SHP77 (cell line): ENCODE measurements at places on chromosomes 2 and 18.

GRCh38 chr2:200223205-200223784 is 83.2 kb upstream of the SPATS2L start:
- no peak for DNase-seq

DNA sequence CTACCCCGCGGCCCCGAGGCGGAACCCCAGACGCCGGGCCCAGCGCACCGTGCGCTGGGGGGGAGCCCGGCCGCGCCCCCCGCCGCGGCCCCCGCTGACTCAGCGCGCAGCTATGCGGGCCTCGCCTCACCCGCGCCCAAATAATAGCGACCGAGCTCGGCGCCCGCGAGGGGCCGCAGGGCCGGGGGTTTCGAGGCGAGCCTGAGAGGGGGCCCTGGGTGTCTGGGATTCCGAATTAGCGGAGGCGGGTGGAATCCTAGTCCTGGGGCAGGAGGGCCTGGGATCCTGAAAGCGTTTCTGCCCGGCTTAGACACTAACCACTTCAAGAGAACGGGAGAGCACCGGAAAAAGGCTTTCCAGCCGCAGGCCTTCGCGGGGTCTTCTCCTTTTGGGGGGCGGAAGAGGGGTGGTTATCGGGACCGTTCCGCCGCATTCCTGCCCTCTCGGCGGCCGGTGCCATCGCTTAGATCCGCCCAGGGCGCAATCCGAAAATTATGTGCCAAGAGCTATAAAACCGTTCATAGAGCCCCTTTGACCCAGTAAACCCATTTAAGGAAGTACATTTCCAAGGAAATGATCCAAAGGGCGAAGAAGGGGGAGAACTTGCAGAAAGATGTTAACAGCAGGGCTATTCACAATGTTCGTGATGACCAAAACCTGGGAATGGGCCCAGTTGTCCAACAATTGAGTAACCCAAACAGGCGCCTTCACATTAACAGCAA is 681 bp upstream of the ROCK2 start:
- DNase-seq, result no peak

DNA sequence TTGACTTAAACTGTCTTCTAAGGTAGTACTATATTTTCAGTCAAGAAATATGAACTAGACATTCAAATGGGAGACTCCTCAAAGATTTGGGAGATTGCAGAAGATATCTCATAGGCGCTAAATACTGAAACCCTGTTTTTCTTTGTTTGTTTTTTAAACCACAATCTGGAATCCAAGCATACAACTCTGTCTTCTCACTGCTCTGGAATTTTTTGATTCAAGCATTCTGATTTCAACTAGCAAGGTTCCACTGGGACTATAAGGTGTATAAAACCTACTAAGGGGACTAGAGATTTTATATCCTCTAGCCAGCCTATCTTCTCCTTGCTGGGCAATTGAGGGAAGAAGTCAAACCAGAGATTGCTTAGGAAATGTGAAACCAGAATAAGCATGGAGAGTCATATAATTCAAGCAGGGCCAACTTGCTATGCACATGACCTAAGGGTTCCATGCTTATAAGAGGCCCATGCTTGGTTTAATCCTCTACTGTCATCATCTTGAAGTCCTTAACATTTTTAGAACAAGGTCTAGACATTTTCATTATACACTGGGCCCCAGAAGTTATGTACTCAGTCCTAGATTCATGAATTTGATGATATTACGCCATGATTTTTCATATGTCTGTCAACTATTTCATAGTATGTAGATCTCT is 405.5 kb downstream of the PARD3B start:
- DNase-seq, result no peak

DNA sequence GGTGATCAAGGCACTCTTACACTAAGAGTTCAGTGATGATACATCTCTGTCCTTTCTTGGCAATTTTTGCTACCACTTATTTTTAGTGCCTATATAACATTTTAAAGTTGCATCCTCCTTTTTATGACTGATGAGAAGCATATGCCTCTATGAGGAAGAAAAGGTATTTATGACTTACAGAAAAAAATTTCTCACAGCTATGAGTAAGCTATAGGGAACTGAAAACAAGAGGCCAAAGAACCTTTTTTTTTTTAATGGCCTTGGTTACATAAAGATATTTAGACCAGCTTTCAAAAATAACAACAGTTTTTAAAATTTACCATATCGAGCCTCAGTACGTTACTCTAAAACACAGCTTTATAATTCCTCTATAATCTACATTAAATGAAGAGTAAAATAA is 21.3 kb downstream of the MBD5 start:
- DNase-seq, result no peak

GRCh38 chr18:46281185-46282176 is 177.3 kb downstream of the HAUS1 start:
- DNase-seq, result peak; percentile 64

DNA sequence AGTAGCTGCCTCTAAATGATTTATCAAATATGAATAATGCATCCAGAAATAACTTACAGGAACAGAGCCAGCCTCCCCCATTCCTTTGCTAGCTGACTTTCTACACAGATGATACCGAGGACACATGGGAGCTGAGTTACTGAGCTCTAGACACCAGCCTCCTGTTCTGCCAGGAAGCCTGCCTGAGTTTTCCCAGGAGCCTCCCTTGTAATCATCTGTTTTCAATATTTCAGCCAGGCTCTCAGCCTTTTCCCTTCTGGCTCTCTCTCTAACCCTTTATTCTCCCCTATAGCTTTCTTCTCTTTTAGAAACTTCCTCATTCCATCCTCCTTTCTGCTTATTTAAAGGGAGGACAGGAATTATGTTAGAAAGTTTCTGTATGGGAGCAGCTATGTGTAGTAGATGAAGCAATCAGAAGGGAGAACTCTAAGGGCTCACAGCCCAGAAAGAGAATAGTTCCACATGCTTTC is 911.6 kb downstream of the TDRD15 start:
- DNase-seq, result no peak

DNA sequence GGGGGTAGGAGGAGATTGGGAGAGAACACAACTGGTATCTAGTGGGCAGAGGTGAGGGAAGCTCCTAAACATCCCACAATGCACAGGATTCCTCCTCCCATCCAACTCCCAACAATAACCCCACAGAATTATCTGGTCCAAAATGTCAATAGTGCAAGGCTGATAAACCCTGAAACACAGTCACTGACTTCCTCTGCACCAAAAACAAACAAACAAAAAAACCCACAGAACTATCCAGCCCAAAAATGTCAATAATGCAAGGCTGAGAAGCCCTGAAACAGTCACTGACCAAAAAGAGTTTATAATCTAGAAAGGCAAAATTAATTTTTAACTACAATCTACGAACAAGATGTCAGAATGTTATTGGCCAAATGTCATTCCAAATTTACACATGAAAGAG is 9.8 kb downstream of the TMX3 start:
- DNase-seq, result no peak

- DNase-seq, result no peak
Observed at GRCh38 chr2:128473175-128474035, 154.7 kb upstream of the HS6ST1 start.

- DNase-seq, result no peak
Observed at GRCh38 chr2:196449083-196449482, 190.4 kb upstream of the CCDC150 start.
